ENCODE measurements at places on chromosomes 16 and 17.

DNA sequence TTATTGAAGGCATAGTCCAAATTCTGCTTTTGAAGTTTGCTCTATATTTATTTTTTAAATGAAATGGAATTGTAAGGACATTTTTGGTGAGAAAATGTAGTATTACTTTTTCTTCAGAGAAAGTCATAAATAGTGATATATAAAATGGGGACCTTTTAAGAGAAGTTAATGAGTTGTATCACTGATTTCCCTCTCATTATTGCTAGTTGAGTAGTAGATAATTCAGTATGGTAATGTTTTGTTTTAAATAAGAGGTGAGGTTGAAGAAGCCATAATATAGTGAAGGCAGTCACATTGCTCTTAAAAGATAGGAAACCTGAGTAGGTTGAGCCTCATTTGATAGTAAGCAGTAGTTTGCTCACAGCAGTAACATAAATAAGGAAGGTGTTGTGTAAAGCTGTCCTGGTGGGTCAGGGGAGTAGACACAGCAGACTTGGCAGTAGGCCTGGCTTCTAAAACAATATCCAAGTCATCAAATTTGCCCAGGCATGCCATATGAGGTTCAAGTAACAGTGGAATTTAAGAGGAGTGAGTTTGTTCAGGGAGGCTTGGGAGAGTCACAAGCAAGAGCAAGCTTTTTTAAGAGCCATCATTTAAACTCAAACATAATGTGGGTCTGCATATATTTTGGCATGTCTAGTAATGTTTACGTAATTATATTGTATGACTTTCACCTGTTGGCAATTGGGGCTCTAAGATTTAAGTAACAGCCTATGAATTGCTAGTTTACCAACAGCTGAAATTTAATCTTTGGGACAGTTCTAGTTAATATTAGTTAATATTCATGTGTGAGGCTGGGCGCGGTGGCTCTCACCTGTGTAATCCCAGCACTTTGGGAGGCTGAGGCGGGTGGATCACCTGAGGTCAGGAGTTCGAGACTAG, 6.5 kb downstream of the NFATC3 start:
- no peak for DNase-seq

DNA sequence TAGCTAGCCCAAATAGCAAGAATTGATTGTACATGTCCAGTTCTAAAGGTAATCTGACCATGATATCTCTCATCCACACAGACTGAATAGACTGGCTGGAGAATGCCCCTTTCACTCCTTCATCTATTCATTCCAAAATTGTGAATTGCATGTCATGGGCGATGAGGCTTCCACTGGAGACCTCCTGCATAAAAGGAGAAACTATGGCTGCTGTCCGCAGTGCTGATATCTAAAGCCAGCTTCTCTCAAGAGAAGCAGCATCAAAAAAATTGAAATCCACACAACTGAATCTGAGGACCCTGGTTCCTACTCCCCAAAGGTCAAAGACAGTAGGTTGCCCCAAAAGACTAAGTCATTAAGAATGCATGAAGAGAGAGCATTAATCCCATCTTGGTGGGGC, 7.9 kb upstream of the SCNN1G start:
- no peak for DNase-seq

- no peak for DNase-seq
Observed at GRCh38 chr17:72471296-72471695, 350.5 kb downstream of the SOX9 start.

- no peak for DNase-seq
Observed at GRCh38 chr16:11402745-11403533, 57.7 kb downstream of the RMI2 start.

DNA sequence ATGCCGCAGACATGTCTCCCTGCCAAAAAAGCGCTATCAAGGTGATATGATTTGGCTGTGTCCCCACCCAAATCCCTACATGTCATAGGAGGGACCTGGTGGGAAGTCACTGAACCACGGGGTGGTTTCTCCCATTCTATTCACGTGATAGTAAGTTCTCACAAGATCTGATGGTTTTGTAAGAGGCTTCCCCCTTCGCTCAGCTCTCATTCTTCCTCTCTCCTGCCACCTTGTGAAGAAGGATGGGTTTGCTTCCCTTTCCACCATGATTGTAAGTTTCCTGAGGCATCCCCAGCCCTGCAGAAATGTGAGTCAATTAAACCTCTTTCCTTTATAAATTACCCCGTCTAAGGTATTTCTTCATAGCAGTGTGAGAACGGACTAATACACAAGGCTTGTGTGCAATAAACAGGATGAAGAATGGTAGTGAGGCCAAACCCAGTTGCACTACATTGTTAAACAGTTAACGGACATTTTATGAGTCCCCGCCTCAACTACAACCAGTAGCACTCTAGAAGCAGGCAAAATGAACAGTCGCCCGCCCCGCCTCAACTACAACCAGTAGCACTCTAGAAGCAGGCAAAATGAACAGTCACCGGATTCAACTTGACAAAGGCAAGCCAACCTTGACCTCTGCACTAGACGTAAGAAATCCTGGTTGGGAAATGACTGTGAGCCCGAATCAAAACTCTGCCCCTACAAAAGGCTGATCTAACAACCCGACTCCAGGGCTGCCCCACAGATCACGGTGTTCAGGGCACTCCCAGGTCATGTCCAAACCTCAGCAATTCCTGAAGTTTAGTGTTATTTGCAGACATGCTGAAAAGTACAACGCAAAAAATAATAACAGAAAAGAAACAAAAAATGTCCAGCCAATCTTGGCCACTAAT, 26.3 kb downstream of the VPS53 start:
- no peak for DNase-seq

GRCh38 chr17:62075308-62075815, 10.3 kb upstream of the MED13 start:
- DNase-seq: no peak
